Osteocyte (in vitro differentiated cells): ENCODE measurements at places on chromosomes 2 and 18.

DNA sequence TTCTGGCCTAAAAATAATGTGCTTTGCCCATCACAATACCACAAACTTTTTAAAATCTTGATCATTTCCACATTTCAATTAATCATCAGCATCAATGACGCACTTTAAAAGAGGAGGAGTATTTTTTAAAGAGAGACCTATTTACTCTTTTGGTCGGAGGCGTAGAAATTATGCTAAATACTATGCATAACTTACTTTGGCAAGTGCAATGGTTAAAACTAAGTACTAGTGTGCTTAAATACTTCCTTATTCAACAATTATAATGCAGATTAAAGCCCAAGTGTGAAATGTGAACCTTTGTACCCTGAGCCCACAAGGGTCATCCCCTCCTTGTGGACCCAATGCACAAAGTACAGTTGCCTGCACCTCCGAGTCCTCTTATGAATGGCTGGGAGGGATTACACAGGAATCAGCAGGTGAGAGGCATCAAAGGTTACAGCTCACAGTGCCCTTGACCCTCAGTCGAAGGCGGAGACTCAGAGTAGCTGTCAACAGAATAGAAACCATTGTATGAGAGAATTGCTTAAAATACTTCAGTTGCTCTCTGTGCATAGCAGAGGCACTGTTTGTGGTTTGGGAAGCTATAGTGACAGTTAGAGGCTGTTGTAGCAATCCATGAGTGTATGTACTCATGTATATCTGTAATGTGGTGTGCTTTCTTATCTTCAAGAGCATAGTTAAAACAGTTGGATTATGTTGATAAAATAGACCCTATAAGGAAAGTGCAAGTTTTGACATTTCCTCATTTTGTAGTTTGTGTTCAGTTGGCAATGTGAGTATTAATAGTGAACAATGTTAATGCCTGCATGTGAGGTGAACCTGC, 151.7 kb upstream of the ITGA4 start:
- no peak for DNase-seq

GRCh38 chr18:45590036-45590886, 25.0 kb upstream of the SLC14A2 start:
- DNase-seq = no peak

GRCh38 chr2:85830645-85831044, 58.1 kb downstream of the ST3GAL5 start:
- no peak for DNase-seq

DNA sequence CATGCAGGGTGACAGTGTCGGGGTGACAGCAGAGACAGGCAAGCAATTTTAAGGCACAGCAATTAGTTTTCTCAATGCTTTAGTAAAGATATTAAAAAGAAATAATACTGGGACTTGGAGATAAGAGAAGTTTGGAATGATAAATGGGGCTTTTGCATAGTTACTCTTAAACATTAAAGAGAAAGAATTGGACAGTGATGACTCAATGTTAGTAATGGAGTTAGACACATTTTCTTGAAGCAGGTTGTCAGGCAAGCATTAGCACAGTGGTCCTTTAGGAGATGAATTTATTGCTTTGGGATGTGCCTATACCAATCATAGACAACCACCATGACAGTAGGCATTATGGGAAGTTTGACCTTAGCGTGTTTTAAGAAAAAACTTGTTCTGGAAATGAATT, 228.3 kb upstream of the RAB12 start:
- DNase-seq = no peak

GRCh38 chr2:102206666-102207341, 20.0 kb downstream of the IL1RL2 start:
- DNase-seq = no peak

DNA sequence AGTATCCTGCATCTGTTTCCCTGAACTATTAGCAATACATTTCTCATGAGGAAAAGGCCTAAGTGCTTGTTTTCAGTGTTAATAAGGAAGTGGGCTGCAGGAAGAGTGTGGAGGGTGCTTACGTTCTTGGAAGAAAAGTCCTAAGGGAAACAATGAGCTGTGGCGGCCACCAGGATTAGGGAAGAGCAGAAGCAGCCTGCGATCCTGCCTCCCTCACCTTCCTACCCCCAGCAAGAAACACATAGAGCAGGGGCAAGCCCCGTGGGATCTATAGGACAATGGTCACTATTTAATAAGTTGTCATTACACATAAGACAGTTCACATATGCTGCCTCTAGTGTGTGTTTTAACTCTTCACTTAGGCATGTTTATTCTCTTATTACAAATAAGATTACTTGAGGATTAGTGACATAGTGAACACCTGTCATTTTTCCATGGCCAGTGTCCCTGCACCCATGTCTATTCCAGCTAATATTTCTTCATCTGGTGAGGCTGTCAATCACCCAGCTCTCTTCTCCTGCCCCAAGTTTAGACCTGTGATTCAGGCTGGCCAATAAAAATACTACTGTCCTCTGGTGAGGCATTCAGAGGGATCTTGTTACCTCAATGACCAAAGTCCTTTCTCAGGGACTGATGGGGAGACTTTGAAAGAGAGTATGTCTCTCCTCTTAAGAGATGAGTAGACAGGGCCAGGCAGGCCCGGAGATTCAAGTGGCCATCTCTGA, 510.9 kb upstream of the CELF4 start:
- DNase-seq = no peak

DNA sequence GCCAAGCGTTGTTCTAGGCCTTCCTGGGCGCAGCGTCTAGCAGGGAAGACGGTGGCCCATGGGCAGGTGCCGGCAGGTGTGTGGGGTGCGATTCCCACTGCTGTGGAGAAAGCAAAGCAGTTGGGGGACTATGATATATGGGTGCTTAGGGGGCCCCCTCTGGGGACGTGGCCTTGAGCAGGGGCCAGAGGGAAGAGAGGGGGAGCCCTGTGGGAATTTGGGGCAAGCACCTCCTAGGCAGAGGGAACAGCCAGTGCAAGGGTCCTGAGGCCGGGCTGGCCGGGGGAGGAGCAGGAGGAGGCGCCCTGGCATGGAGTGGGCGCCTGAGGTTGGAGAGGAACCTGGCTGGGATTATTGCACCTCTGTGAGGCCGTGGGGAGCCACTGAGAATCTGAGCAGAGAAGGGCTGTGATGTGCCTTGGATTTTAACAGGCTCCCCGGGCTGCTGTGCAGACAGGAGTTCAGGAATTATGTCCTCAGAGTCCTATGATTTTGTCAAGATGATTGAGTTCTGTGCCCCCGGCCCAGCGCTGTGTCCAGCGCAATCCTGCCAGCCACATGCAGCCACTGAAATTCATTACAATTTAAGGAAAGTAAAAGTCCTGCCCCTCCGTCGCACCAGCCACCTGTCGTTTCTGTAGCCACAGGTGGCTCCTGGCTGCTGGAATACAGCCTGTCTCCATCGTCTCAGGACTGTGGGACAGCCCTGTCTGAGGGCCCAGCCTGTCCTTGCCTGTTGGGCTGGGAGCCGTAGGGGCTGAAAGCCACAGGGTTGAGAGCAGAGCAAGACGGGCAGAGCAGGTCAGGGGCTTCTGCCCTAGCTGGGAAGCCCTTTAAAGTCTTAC, 9.1 kb upstream of the KLHL30 start:
- no peak for DNase-seq

- no peak for DNase-seq
Observed at GRCh38 chr2:191003405-191004309, 10.3 kb downstream of the STAT1 start.

- DNase-seq = no peak
Observed at GRCh38 chr2:105437708-105438103, 38.9 kb upstream of the FHL2 start.

- no peak for DNase-seq
Observed at GRCh38 chr2:8115456-8115855, 566.4 kb upstream of the ID2 start.

- no peak for DNase-seq
Observed at GRCh38 chr2:220512419-220512818, 885.0 kb downstream of the SLC4A3 start.

DNA sequence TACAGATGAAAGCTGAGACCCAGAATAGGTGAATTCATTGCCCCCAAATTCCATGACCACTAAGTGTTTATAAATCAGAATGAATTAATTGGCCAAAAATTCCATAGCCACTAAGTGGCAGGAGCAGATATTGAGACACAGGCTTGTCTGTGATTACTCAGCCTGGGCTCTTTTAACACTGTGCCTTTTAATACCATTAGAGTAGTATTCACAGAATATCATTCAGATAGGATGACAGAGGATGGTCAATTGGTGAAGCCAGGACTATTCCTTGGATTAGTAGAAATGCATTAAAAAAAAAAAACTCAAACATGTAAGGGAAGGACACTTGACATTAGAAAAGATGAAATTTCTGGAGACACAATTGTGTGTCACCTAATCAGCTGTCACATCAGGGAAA, 698.6 kb downstream of the DCC start:
- DNase-seq = no peak

DNA sequence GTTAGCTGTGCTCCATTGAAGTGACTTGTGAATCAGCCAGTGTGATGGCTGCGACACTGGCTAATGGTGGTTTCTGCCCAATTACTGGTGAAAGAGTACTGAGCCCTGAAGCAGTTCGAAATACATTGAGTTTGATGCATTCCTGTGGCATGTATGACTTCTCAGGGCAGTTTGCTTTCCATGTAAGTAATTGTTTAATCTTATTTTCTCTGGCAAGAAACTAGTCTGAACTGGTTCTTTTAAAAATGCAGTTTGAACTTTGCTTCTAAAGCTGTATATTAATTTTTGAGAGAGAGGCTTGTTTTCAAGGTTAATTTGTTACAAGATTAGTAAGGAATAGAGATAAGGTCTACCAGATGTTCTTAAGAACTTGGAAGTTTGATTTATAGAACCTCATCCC, 46.7 kb downstream of the GLS start:
- no peak for DNase-seq

DNA sequence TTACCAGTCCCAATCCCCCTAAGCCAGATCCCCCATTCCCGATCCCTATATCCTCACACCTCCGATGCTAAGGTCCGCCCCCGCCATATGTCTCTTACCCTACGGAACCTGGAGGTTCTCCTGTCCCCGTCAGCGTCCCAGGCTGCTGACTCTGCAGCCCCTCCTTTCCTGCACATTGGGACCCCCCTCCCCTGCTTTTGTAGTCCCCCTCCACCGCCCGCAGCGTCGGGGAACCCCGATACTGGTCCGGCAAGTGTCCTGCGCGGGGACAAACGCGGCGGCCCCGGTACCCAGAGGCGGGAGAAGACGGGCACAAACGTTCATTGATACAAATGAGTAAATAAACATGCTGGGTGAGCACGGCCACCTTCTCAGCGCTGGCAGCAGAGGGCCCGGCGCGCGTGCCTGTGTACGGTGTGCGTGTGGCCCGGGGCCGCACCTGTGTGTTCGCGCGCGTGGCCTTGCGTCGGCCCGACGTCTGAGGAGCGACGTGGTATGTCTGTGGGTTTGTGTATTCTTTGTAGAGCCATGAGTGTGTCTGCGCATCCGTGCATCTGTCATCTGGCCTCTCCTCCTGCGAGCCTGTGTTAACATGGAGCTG, 2.0 kb upstream of the CYP26B1 start:
- DNase-seq = peak; percentile 72

DNA sequence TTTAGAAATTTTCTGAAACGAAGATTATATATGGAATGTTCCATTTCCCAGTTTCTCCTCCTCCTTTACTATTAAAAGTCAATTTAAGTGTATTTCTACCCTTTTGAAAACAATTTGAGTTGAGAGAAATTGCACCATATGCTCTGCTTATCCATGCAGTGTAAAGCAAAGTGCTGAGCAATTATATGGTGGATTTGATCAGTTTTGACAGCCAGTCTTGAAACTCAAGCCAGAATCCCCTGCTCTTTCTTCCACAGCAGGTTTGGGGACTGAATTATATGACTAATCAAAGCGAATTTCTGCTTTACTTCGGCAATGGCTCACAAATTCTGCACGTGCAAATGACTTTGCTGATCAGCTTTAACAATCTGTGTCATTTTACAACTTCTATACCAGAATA, 1183.6 kb downstream of the LRP1B start:
- no peak for DNase-seq

DNA sequence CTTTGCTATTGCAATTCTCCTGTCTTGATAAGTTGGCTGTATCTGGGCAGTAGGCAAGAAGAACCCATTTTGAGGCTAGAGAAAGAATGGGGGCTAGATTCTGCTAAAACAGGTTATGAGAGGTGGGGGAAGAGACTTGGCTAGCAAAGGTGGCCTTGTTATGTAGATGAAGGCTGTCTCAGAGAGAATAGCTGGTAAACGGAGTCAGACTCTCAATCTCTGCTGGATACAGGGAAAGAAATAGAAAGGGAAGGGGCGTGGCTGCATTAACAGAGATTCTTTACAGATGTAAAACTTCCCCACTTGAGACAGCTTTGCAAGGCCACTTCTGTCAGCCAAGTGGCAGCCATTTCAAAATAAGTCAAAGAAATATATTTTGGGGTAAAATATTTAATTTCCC, 38.1 kb upstream of the ARHGAP25 start:
- no peak for DNase-seq

DNA sequence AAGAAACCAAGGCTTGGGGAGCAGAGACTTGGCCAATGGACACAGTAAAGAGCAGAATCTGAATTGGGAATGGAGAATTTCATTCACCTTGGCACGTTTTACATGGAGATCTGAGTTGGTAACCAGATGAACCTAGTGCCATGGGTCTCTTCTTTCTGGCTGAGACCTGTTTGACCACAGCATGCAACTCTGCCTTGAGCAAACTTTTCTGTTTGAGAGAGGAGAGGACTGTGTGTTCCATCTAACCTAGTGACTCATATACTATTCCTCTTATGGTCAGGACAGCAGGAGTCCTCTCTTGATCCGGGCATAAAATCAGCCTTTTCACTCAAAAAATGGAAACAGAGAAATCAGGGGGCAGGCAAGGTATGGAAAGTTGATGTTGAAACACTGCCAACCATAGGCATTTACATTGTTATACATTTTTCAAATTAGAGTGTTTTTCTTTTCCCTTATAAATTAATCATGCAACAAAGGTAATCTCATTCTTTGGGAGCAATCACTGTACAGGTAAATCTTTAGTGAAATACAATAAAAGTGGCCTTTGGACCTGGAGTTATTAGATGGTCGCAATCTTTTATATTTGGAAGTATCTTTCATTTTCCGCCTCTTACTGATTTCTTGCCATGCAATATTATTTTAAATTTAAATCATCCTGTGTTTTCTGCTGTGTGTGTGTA, 86.7 kb downstream of the NRP2 start:
- DNase-seq = no peak

DNA sequence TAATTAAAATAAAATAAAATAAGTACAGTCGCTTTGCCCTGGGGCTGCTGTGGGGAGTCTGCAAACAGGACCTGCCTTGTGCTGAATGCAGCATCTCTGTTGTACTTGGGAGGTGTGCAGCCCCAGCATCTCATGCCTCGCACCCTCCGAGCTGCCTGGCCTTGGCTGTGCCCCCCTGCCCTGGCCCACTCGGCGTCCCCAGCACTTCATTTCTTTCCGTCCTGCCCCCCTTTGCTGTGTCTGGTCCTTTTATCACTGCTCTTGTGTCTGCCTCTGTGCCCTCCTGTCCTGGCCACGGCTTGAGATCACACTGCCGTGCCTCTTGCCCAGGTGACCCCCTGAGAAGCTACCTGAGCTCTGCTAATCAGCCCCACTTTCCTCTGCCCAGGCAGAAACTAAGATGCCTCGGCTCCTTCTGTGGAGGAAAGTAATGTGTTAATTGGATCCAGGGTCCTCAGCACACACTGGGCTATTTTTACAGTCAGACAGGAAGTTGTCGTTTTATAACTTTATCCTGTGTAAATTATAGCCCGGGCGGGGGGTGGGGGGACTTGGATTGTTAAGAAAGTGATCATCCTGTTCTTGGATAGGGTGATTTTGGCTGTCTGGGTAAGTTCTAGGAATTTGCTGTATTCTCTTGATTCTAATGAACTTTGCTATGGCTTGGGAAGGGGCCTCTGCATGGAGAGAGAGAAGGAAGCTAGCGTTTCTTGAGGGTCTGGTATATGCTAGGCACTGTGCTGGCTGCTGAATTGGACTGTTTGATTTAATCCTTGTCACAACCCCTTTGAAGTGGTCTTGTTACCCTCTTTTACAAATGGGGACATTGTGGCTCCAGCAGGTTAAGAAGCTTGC, 69.4 kb downstream of the AGAP1 start:
- no peak for DNase-seq
